ENCODE measurements at places on chromosomes 7 and 10.

GRCh38 chr7:48611993-48612392, 312.4 kb upstream of the CDC14C start:
- no peak for DNase-seq

DNA sequence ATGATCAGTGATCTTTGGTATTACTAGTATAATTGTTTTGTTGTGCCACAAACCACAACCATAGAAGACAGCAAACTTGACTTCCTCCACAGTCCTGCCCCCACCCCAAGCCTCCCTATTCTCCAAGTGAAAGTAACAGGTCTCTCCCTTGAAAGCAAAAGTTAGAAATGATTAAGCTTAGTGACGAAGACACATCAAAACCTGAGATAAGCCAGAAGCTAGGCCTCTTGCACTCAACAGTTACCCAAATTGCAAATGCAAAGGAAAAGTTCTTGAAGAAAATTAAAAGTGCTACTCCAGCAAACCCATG, 7.5 kb downstream of the SAR1A start:
- no peak for DNase-seq

DNA sequence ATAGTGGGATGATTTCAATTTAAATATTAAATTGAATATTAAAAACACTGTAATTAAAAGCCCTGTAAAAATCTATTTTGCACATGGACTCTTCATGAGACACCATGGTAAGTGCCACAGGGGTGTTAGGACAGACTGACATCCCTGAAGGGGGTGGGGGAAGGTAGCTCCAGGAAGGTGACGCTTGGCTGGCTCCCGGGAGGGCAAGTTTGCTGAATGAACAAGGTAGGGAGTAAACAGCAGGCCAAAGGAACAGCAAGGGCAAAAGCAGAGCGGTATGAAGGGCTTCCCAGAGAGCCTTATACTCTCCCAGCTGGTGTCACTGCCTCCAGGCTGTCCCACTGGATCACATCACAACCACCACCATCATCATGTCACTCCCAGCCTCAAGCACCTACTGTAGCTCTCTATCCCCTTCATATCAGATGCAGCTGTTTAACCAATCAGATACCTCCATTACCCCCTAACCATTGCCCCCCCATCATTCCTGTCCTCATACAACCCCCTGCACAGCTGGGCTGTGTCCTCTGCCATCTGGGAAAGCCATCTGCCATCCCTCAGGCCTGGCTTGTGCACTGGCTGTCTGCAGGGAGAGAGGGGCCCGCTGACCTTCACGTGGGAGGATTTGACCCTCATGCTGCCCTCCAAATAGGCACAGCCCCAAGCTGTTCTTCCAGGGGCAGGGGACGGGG, 19.5 kb downstream of the HSPA12A start:
- no peak for DNase-seq

GRCh38 chr10:106997721-106998120, 166.8 kb downstream of the SORCS1 start:
- no peak for DNase-seq

GRCh38 chr10:86538547-86538946, 17.0 kb upstream of the WAPL start:
- no peak for DNase-seq

GRCh38 chr10:72340510-72341261, 14.0 kb downstream of the DNAJB12 start:
- DNase-seq: peak; percentile 52

- no peak for DNase-seq
Observed at GRCh38 chr7:16747102-16747501, 6.5 kb upstream of the TSPAN13 start.

DNA sequence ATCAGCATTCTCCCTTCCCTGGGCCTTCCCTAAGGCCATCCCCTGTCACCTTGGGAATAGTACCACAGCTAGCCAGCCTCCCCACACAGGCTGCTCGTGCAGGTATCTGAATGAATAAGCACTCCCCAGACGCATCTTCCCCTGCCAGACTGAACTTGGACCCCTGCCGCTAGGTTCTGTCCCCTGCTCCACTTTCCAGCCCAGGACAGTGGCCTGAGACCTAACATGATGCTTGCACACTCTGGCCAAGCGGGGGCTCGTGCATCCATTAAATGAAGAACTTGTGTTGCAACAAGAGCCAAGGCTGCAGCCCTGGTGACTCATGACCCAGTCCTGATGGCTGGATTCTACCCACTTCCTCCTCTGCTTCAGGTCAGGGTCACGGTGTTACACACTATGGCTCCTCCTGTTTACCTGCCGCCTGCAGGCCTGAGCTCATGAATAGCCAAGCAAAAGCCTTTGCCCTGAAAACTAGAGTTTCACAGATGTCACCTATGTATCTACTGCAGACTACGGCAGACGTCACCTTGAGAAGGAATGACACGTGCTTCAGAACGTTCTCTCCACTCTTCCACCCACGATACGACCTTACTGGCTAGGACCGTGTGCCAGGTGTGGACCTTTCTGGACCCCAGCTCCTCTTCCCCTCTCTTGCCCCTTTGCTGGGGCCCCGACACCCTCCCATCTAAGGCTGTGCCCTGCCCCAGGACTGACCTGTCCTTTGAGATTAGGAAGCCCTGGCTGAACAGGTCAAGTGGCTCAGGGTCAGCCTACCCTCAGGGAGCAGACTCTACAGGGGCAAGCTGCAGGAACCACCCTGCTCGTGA, 6.5 kb downstream of the ASB13 start:
- no peak for DNase-seq

DNA sequence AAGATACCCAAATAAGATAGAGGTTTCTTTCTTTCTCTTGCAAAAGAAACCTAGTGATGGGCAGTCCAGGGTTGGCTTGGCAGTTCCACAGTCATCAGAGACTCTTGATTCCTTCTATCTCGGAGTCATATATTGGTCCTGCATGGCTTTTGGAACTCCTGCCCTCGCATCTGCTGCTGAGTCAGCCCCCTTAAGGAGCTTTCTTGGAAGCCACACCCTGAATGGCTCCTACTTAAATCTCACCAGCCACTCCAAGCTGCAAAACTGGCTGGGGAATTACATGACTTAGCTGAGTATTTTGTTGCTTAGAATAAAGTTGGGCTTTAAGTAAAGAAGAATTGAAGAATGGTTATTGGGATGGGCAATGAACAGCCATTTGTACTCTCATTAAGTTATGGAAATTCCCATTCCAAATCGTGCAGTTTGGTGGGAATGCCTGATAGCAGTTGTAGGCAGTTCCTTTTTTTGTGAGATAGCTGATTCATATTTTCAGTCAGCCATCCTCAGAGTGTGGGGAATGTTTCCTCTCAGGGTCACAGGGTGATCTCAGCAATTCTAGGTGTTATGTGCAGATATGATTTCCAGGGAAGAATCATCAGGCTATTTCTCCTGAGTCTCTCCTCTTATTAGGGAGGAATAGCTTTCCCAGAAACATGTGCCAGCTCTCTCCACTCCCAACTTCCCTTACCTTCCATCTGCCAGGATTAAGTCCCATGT, 209.9 kb downstream of the BBS9 start:
- no peak for DNase-seq

- DNase-seq: peak; percentile 12
Observed at GRCh38 chr7:89336121-89336520, 540.6 kb upstream of the TEX47 start.

GRCh38 chr10:71092812-71093401, 119.5 kb upstream of the UNC5B start:
- peak; percentile 44 for DNase-seq

GRCh38 chr10:106338486-106338885, 826.0 kb downstream of the SORCS1 start:
- no peak for DNase-seq

DNA sequence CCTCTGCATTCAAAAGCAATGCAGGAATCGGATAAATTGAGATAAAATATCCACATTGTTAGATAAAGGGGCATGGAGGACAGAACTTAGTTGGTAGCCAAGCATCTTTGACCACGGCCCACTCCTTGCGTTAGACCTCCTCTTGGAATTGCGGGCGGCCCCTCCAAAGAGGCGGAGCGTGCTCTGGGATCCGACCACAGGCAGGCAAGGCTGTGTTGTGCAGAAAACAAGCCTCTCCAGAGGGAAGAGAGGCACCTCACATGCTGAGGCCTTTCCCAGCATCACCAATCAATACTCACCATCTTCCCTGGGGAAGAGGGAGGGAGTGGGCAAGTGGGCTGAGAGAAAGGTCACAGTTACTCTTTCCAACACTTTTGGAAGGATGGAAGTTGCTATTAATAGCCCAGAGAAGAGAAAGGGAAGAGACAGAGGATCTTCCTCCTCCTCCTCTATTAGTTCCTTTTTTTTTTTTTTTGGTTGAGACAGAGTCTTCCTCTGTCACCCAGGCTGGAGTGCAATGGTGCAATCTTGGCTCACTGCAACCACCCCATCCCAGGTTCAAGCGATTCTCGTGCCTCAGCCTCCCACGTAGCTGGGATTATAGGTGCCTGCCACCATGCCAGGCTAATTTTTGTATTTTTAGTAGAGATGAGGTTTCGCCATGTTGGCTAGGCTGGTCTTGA, 49.7 kb upstream of the NRF1 start:
- DNase-seq: no peak

DNA sequence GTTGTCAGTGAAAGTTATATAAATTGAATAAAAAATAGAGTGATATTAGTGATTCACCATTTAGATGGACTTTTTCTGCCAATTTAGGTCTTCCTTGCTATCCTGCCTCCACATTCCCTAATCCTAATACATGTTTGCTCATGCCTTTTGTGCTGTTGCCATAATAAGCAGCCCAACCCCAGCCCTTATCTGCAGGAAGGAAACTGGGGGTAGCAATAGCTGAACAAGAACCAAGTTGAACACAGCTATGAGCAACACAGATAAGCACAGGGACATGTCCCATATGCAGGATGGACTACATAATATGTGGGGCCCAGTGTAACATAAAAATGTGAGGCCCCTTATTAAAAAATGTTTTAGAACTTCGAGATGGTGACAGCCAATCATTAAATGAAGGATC, 91.2 kb upstream of the AHR start:
- DNase-seq: no peak

DNA sequence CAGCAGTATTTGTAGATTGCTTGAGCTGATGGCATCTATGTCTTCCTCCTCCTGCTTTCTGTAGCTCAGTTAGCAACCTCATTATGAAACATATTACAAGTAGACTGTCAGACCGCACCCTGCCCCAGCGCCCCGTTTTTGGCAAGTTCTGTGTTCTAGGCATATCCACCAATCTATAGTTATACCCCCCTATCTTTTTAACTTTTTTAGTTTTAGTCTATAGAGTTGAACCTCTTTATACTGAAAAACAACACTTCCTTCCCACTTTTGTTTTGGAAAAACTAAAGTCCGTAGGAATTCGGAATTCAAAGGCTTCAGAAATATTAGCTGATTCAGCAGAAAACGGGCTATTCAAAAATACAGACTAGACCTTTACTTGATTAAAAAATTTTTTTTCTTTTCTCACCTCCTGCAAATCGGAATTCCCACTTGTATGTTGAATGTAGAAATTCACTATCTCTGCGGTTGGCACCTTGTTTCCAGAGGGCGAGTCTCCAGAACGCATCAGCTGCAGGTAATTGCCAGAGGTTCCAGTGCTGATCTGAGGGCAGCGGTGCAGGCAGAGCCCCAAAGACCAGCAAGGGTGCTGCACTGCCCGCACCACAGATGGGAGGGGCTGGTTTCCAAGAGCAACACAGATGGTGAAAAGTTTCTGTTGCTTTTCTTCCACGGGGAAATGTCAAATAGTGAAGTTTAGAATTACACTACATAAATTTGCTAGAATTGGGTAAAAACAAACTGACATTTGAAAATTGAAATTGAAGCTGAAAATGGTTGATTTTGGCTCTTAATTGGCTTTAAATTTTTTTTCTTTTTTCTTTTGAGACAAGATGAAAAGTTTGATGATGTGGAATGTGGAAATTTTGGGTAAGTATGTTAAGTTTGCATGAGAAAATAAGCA, 2.2 kb upstream of the FZD8 start:
- peak; percentile 22 for DNase-seq

Data from right kidney (tissue), 9 donors.